ENCODE measurements at places on chromosomes 6 and 20.

GRCh38 chr20:55882910-55883309 lies 122.4 kb downstream of the CBLN4 start:
- no peak for DNase-seq

- DNase-seq: peak; percentile 31
Observed at GRCh38 chr20:31968291-31969126, 558 bp downstream of the XKR7 start.

GRCh38 chr6:129534926-129535325 lies 175.1 kb downstream of the ARHGAP18 start:
- DNase-seq: no peak

DNA sequence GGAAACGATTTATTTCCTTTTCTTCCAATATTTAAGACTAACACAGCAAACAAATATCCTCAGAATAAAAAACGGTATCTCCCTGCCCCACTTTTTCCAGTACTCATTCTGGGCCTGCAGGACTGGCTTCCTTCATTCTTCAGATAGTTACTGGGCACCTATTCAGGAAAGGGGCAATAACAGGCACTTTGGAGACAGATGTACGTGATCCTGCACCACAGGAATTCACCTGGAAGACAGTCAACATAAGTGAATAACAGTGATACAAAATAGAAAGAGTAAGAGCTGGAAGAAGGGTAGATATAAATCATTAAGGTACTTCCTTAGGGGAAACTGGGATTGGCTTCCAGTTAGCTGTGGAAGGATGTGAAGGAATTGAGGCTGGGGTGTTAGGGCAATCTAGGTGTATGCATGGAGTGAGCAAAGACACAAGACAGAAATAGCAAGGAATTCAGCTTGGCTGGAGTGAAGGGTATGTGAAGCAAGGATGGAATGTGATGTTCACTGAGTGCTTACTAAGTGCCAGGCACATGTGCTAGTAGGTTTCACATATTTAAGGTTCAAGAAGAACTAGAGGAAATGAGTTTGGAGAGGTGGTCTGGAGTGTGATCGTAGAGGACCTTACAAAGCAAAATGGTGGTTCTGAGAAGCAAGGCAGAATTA lies 49.3 kb upstream of the FAM83C start:
- DNase-seq: no peak

GRCh38 chr6:12593771-12594529 lies 122.6 kb upstream of the PHACTR1 start:
- no peak for DNase-seq

All from bronchial epithelial cell (primary cell).